Ureter (tissue), 1 donor: ENCODE measurements at places on chromosomes 2 and 18. TPM values are rescaled to one million over a fixed set of nuclear protein-coding genes. Genes with fewer than 3 reads are reported as not detected.

The KCNS3 gene
- total RNA-seq, result 20.3 TPM

The CHST10 gene
- 6.8 TPM for total RNA-seq

- no peak for DNase-seq
Measured at GRCh38 chr2:133264989-133265401, 303.3 kb downstream of the NCKAP5 start.

DNA sequence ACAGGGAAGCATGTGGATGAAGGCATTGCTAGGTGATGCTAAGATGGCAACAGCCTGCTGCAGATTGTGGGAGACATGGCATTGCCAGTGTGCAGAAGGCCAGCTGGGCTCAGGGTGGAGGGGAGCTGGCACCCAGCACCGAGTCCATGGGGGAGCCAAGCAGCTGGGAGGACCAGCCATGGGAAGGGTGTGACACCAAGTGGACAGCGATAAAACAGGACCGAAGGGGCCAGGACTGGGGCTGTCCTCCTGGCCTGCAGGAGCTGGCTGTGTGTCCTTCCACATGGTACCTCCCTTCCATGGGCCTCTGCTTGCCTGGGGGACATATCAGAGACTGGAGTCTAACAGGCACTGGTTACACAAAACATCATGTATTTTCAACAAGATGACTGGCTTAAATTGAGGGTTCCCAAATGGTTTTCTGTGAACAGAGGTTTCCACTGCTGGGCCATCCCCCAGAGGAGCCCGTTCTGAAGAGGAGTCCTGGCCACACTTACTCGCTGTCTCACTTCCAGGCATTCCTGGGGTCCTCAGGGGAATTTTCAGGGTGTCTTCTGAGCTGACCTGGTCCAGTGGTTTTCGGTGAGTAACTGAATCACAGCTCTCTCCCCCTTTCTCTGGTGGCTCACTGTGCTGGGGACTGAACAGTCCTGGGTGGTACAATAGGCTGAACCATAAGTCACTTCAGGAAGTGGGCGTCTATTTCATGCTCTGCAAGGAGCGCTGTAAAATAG, 60.4 kb upstream of the TNP1 start:
- DNase-seq, result no peak

DNA sequence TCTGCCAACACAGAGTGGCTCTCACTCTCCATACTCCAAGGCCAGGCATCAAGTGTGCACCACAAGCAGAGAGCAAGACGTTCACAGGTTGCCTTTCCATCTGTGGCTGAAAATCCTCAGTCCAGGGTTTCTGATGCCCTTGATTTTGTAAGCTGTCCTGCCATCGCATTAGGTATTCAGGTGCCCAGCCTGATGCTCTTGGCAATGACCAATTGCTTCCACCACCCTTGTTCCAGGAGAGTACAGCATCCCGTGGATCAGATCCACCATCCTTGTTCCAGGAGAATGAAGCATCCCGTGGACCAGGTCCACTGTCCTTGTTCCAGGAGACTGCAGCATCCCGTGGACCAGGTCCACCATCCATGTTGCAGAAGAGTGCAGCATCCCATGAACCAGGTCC, 133.4 kb upstream of the GPC1 start:
- DNase-seq, result no peak
